NCI-H524 (cell line): ENCODE measurements at places on chromosomes 1 and 21.

- DNase-seq = no peak
These were observed 9.9 kb upstream of the CTBS start for GRCh38 chr1:84584126-84584525.

DNA sequence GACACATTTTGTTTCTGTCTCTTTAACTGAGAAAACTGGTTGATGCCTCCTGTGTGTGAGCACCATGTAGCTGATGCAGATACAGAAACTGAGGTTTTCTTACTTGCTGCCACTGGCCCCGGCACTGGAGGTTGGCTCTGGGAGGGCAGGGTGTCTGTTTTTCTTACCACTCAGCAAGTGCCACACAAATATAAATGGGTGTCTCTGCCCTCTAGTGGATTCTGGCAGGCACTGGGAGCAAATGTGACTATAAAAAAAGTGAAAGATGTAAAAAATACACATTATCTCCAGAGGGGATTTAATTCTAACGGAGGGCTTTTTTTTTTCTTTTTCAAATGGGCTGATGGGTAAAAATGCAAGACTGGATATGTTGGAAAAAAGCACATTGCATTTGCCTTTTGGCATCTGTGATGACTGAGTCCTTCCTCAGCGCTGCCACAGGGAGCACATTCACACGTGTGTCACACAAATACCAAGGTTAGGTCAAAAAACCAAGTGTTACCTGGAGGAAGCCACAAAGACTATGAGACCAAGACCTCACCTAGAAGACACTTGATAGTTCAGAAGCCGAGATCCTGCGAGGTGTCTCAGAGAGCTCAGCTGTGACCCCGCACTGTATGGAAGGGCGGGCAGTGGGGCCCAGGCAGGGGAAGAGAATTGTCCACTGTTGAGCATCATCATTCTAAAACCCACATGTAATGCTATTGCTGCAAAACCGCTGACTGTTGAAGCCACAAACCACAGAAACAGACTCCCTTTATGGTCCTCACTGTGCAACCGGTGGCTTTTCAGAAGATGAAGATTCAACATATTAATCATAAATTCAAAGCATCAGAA lies 18.9 kb downstream of the PGBD2 start:
- peak; percentile 32 for DNase-seq

- no peak for DNase-seq
These were observed 173.5 kb downstream of the GALNT2 start for GRCh38 chr1:230240446-230241086.

DNA sequence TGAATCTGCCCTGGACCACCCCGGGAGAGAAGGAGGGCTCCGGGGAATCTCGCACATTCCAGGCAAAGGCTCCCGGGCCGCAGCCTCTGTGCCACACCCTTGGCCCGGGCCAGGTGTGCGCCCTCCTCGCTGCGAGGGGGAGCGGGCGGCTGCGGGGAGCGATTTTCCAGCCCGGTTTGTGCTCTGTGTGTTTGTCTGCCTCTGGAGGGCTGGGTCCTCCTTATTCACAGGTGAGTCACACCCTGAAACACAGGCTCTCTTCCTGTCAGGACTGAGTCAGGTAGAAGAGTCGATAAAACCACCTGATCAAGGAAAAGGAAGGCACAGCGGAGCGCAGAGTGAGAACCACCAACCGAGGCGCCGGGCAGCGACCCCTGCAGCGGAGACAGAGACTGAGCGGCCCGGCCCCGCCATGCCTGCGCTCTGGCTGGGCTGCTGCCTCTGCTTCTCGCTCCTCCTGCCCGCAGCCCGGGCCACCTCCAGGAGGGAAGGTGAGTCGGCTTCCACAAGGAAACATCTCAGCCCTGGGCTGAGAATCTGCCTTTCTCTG lies at the start of gene LAMC2:
Gene LAMC2, plus strand, starts transcription at position 324 of the 550 bp plus-strand sequence. Its CDS starts 89 bp downstream, at position 413.
- no peak for DNase-seq

GRCh38 chr1:63892632-63893395 lies 119.0 kb downstream of the ROR1 start:
- DNase-seq = peak; percentile 18

DNA sequence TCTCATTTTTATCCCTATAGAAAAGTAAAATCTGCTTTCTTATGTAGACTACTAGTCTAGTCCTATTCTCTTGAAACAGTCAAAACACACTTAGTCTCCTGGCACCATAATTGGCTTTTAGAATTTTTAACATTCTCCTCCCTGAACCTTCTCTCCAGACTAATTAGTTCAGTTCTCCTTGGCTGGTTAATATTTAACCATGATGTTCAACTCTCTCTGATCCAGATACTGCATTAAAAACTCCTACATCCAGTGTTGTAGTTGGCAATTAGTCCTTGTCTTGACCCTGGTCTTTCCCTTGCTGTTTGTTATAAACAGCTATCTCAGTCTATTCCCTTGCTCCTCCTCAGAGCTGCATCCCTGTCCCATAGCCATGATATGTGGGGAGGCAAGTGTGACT lies 422.9 kb upstream of the BEND5 start:
- DNase-seq = no peak
